Smooth muscle cell of the brain vasculature (primary cell): ENCODE measurements at places on chromosomes 12 and 14.

DNA sequence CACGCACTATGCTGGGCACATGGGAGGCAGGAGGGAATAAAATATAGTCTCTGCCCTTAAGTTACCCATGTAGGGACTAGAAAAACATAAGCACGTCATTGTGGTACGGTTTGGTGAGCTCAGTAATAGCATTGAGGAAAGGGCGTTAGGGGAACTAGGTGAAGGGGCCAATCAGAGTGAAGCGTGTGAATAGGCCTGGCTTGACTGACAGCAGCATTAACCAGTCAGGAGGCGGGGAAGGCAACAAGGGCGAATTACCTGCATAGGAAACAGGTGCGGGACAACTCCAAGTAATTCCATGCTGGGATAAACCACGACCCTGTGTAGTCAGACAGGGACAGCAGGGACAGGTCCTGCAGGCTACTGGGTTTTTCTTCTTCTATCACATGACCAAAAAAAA, 107.7 kb downstream of the UNC79 start:
- DNase-seq, result no peak

DNA sequence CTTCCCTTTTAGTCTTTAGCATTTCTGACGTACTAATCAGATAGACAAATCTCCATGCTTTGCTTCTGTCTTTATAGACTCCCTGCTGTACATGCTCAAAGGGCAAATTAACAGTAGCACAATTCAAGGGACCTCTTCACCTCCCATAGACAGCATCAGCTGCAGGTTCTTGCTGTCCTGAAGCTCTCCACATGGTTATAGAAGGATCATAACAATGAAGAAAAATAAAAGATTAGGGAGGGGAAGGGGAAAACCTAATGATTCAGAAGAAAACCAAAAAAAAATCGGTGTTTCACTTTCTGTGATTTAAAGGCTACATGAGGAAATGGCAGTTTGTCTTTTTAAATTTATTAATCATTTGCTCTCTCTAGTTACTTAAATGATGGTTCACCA, 155.5 kb downstream of the PTCSC3 start:
- DNase-seq, result no peak

DNA sequence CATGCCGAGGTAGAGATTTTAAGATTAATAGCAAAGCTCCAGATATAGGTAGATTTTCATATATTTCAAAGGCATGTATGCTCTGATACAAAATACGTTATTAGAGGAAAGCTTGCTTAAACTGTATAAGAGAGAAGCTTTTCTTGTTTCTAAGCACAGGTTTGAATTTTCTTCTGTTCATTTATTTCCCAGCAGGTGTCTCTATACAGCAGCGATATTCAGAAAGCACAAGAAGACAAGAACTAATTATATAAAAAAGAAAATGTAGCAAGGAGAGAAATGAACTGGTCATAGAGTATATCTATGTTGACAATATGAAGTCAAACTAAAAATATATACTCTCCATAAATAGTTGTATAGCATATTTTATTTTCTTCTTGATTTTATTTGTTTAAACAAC, 307.4 kb upstream of the NOVA1 start:
- DNase-seq, result no peak

DNA sequence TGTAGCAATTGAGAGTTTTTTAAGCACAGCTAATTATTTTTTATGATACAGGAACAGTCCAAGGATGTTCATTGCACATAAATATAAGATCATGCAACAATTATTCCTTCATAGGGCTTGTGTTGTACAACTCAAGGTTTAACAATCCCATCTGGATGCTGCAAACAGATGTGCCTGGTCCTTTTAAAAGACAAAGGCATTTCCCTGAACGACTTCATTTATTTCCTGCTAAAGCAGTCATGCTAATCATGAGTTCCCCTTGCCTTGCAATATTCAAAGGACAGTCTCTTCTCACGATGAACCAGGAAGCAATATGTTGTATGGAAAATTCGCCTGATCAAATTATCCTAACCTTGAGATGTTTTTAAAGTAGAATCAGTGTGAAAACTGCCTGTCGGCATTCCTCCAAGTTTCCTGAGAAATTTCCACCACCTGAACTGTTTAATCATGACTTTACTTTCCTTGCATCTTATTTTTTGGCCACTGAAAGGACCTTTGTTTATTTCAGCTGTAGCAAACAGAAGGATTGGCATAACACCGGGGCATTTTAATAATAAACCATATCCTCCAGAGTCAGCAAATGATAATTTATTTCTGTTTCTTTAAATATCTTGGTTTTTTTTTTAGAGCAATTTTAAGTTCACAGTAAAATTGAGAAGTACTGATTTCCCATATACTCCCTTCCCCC, 33.9 kb upstream of the TSPAN8 start:
- no peak for DNase-seq

- no peak for DNase-seq
Observed at GRCh38 chr12:56699020-56699661, 11.1 kb upstream of the PTGES3 start.

DNA sequence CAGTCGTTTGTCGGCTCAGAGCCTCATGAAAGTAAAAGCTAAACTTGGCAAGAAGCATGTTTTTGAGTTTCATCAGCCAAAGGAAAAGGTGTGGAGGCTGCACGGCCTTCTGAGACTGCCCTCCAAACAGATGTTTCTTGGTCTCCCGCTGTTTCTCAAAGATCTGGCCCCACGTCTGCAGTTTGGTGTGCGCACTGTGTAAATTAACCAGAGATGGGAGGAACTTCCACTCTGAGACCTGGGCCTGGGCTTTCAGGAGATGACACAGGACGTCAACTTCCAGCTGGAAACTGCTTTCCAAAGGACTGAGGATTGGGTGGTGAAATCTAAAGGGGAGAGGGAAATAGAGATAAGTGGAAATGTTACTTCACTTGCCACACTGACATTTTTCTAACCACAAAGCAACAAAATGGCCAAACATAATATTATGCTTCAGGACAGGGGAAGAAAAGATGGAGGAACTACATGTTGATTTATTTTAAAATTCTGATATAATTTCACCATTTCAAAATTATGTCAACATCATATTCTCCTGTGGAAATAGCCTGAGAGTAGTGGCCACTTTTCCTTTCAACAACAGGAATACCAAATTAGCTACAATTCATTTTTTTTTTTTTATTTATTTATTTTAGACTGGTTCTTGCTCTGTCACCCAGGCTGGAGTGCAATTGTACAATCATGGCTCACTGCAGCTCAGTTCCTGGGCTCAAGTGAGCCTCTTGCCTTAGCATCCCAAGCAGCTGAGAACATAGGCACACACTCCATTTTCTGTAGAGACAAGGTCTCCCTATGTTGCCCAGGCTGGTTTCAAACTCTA, 27.6 kb downstream of the KICS2 start:
- DNase-seq, result no peak

DNA sequence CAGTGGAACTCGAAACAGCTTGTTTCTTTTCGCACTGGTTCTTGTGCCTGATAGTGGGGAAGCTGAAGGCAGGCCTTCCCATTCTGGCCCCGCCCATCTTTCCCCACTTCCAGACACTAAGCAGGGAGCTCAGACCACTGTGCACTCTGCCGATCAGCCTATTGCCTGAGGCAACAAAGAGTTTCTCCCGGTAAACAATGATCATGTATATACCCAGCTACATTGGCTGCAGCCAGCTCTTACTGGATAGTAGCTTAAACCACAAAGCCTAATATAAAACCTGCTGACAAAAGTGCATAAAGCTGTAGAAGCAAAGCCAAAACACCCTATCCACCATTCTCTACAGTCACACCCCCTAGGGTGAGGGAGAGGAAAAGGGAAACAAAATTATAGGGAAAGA, 24.7 kb upstream of the GLIPR1 start:
- DNase-seq, result no peak

DNA sequence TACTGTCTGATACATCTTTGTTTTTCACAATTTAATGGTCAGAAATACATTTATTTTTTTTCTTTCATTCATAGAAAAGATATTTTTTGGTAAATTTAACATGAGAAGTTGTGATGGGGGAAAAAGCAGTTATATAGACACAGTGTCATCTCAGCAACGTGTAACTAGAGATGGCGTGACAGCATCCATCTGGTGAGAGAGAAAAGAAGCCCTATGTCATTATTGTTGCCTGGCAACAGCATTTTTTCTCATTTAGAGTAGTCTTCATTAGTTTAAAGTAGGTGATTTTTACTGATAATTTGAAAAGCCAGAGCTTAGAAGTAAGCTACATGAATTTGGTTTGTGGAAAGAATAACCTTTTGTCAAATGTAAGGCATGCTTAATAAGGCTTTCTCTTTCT, 128.6 kb downstream of the ACSS3 start:
- no peak for DNase-seq

GRCh38 chr14:75697386-75697785, 36.3 kb downstream of the TTLL5 start:
- no peak for DNase-seq

GRCh38 chr12:92136965-92137721, 8.5 kb downstream of the BTG1 start:
- DNase-seq, result no peak

DNA sequence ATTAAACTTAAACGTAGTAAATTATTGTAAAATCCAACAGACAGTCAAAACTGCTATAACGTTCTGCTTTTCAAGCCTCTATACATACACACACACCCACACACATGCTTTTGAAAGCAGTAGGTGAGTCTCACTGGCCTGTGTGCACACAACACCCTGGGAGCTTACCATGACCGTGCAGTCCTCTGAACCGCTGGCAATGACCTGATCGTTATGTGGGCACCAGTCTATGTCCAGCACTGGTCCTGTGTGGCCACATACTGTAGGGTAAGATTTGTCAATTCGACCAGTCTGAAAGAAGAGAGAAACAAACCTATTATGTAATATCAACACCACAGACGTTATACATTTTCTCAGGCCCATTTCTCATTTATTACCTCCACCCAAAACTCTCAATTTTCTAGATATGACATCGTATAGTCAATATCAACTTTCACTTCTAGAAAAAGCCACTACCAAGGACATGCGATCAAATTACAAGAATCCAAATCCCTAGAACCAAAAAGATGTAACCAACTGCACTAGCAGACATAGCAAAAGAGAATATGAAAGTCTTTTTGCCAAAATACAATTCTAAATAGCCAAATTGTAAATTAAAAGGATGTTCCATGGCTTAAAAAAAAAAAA, 44.5 kb upstream of the SELPLG start:
- DNase-seq, result no peak

DNA sequence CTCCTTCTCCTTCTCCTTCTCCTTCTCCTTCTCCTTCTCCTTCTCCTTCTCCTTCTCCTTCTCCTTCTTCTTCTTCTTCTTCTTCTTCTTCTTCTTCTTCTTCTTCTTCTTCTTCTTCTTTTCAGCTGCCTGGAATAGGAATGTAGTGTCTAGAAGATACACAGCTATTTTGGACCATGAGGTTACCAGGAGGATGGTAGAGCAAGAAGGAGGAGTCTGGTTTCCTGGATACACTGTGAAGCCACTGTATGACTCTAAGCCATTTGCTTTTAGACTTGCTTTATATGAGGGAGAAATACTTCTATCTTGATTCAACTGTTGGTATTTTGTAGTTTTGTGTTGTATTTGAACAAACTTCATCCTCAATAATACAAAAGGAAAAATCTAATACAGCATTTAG, 3.0 kb upstream of the MYBPC1 start:
- no peak for DNase-seq

DNA sequence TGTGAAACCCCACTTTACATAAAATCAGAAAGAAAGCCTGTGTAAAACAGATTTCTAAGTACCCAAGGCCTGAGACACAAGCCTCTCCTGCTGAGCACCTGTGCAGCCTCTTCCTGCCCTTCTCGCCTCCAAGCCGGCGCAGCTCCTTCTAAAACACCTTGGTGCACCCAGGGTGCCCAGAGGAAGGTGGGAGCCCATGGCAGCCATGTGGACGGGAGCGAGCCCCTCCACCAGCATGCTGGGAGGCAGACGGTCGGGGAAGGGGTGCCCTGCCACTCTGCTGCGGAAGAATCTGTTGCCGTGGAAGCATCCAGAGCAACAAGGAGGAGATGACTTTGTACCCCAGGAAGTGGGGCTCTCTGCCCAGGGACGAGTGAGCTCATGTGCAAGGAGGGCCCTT, 103.1 kb upstream of the C14orf180 start:
- no peak for DNase-seq

DNA sequence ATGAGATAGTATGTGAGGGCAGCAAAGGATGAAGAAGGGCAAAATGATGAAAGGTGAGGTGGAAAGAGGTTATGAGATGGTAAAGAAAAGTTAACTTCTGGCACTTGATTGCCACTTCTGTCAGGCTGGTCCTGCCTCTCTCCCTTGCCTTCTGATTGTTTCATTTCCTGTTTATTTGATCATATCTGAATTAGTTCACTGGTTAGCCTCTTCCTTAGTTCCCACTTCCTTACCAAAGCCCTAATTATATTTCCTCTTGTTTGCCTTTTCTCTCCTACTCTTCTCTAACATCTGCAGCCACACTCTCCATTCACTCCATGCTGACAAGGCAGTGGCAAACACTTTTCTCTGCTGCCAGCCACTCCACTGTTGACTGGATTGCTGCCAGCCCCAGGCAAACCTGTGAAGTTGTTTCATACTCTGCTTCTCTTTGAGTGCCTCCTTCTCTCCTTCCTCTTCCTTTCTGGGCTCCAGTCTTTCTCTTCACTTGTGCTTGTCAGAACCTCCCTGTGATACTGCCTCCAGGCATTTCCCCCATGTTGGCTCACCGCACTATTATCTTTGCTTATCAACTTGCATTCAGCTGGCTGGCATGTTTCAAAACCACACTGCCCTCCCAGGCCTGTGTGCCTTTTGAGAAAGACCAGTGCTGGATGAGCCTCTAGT, 8.1 kb downstream of the PNP start:
- no peak for DNase-seq
